Activated naive CD4-positive, alpha-beta T cell treated with anti-CD3 and anti-CD28 coated beads for 36 hours (primary cell): ENCODE measurements at places on chromosomes 7 and 10.

DNA sequence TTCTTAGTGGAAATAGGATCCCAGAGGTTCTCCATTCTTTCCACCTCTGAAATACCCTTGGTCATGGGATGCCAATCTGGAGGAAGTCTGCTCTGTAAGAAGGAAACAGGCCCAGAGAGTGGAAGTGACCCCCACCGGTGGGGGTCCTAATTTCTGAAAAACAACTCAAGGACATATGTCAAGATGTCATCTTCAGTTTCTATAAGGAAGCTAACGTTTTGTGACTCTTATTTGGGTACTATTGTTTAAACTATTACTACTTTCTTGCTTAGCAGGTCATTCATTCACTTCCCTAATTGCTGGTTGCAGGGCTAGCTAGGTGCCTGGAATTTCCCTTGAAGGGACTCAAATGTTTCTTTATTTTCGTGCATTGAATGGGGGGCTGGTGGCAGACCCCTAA is 1.9 kb upstream of the ZNF775 start:
- DNase-seq = no peak

DNA sequence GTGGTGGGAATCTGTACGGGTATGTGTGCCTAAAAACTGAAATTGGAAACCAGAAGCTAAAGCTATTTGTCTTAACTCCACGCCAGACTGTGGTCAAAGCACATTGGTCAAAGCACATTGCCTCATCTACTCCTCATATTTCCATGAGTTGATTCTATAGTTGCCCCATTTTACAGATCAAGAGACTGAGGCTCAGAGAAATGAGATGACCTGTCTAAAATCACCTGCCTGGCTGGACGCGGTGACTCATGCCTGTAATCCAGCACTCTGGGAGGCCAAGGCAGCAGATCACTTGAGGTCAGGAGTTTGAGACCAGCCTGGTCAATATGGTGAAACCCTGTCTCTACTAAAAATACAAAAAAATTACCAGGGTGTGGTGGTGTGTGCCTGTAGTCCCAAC is 21.7 kb upstream of the MNX1 start:
- DNase-seq = no peak

DNA sequence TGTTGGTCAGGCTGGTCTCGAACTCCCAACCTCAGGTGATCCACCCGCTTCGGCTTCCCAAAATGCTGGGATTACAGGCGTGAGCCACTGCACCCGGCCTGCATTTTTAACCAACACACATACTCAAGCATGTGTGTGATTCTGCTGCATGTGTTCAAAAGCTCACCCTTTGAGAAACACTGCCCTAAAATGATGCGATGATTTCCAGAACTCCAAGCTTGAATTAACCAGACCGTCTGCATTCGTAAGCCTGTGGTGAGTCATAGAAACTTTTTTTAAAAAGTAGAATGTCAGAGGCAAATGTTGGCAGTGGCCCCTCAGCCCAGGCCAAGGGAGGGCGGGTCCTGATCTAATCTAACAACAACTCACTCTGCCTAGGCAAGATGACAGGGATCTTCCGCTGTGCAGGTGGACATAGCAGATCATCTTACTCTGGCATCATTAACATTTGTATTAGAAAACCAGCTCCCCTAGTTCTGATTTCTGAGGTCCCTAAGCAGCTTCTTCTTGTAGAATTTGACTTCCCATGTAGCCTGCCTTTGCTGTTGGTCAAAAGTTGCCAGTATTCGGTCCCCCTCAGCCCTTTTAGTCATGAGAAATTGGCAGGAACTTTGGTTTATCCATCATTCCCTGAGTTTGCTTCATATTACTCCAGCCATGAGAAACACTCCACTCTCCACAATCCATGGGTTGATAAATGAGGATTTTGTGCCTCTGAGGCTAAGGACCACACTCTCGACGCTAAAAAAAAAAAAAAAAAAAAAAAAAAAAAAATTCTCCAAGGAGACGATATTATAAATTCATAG is 190.4 kb downstream of the SKIDA1 start:
- DNase-seq = no peak

- DNase-seq = peak; percentile 3
These were observed 5.9 kb downstream of the PGAM2 start for GRCh38 chr7:44059219-44060090.

DNA sequence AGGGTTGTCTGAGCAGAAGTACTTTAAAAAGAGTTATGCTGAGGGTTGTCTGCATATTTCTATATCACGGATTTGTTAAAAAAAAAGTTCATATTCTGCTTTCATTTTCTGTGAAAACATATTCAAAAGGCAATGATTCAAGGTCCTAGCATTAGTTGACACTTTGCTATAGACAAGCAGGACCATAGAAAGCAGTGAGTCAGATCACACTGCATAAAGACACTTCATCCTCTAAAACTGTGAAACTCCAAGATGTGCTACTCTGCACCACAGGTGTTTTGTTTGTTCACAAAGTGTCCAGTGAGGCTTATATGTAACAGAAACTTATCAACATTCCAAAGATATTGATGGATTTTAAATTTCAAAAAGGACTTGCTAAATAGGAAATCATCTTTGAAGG is 47.0 kb downstream of the SPAM1 start:
- DNase-seq = no peak

- no peak for DNase-seq
These were observed 2.0 kb upstream of the GATA3 start for GRCh38 chr10:8052341-8052955.

DNA sequence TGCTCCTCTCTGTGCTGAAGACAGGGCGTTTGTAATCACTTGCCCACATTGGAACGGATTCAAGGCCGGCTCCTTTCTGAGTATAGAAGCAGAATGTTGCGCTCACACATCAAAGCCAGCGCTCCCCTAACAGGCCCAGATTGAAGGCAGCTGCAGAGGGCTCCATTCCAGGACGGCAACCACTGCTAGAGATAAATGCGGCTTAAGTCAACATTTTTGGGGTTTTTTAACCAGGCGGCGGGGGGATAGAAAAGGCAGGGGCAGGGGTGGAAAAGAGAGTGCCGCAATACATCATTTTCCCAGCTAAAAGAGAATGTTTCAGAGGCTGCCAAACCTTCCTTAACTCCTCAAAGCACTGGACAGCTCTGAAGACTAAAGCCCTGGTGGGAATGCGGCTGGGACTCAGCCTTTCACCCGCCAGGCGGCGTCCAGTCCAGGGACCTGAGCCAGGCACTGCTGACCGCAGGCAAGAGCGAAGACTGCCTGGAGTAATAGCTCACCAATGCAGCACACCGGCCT is 189.6 kb downstream of the TNS3 start:
- DNase-seq = no peak

- no peak for DNase-seq
These were observed 61.6 kb downstream of the CCDC71L start for GRCh38 chr7:106599343-106599698.

- DNase-seq = no peak
These were observed 567.3 kb downstream of the AUTS2 start for GRCh38 chr7:70165477-70166170.

DNA sequence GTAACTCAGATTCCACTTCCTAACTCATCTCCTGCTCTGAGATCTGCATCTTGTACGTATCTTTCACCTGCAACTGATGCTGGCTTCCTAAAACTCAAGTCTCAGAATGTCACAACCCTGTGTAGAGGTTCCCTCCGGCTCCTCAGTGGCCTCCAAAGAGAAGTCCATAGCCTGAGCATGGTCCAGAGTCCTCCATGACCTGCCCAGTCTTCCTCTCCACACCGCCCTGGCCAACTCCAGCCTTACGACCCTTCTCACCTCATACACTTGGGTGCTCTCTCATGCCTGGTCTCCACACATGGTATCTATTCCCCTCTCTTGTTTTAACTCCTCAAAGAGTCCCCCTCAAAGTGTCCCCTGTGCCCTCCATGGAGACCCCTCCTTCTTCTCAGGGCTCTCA is 41.9 kb downstream of the RAMP3 start:
- no peak for DNase-seq

DNA sequence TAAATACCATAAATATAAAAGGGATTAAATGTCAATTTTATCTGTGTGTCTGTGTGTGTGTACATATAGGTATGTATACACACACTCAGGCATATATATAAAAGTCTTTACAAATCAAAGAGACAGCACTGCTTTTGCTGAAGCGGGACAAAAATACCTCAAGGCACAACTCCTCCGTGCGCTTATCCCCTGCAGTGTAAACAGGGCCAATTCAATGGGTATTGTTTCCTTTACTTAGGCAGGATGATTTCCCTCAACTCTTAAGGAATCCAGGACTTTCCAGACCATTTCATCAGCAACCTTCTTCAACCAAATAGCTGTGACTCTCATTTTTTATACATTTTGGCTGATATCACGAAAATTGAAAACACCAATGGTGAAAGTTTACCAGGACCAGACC is 227.7 kb downstream of the CRPPA start:
- DNase-seq = no peak

DNA sequence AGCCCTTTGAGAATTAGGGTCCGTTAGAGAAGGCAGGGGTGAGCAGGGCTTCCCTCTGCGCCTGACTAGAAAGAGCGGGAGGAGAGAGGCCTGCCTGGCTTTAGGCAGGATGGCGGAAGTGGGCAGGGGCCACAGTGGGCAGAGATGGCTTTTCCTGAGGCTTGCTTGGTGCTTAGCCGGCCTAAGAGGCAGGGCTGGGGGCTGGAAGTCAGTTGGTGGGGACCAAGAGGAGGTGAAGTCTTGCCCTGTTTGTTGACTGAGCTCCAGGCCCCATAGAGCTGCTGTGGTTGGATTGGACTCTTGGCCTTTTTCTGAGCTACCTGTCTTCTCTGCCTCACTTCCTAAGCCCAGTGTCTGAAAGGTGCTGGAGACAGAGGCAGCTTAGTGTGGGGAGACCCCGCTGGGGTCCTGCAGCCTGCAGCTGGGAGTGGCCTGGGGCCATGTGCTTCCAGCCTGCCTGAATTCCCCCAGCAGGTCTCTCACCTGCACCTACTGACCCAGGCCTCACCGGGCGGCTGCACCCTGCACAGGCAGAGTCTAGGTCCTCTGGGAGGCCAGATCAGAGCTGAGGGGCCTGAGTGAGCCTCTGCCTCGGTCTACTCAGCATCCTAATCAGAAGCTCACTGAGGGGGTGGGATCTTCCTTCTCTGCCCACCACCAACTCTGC is 4.8 kb downstream of the FAM241B start:
- DNase-seq = no peak

DNA sequence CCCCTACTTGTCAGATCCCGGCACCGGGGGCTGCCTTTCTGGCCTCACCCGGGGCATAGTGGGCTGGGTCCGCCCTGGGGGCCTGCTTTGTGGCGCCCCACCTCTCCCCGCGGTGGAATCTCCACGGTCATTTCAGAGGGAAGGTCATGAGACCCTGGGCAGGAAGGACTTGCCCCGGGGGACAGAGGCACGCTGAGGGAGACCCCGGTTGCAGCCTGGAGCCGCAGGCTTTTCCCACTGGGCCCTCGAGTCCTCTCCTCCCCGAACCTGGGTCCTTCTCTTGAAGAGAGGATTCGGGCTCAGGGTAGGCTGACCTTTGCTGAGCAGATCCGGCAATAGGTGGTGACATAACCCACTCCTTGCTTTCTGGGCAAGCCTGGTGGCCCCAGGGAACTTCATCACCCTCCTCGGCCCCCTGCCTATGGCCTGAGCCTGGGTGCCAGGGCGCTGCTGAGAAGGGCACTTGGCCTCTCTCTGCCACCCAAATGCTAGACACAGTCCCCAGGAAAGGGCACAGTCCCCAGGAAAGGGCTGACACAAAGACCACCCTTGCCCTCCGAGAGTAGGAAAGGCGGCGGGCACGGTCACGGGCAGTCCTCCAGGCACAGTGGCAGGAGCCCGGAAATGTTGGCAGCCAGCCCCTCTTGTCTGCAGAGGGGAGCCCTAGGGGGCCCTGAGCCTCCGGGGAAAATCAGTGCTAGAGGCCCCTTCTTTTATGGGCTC is 36.2 kb downstream of the FKBP6 start:
- DNase-seq = no peak

DNA sequence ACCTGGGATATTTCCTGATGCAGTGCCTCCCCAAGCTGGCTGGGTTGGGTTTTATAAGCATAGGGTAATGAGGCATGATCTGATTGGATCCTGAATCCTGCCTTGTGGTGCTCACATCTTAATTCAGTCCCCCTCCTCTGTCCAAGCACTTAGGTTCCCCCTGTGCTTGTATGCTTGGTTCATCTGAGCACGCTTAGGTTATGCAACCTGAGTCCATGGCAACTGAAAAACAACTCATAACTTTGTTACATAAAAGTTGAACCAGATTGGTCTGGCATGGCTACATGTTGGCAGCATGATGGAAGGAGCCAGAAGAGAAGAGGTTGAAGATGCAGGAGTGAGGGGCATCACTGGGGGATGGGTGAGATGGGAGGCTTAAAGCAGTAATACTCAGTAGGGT is 57.3 kb upstream of the OSBPL3 start:
- no peak for DNase-seq

- no peak for DNase-seq
These were observed 22.2 kb downstream of the VOPP1 start for GRCh38 chr7:55550010-55550663.

DNA sequence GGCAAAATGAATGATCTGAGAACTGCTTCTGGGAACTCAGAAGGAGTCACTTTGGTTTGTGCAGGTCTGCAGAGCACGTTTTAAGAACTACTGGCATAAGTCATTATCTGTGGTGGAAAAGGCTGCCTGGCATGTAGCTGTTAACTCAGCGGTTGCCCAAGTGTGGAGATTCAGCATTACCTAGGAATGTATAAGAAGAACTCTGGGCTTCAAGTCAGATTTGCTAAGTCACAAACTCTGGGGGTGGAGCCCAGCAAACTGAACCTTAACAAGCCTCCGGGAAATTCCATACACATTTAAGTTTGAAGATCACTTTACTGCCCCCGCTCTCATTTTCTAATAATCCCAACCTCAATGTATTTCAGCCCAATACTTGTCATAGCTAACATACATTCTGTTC is 31.1 kb downstream of the PLXDC2 start:
- DNase-seq = no peak

GRCh38 chr7:68417659-68418058 is 1180.6 kb upstream of the AUTS2 start:
- DNase-seq = no peak

DNA sequence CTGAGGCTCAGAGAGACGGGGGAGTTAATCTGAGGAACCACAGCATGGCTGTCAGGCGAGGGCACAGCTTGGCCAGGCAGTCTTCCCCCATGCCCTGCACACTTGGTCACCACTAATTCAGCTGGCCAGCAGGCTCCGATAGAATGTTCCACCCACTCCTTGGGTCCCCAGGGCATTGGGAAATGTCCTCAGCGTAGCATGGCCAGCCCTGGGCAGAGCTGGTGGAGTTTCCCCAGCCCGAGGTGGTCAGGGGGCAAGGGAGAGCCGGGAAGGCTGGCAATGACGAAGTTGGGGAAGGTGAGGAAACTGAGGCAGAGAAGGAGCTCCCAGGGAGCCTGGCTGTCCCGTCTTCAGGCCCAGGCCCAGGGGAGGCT is 12.1 kb upstream of the GRIFIN start:
- DNase-seq = no peak

- DNase-seq = no peak
These were observed 223.6 kb upstream of the SEMA3E start for GRCh38 chr7:83872501-83872900.

DNA sequence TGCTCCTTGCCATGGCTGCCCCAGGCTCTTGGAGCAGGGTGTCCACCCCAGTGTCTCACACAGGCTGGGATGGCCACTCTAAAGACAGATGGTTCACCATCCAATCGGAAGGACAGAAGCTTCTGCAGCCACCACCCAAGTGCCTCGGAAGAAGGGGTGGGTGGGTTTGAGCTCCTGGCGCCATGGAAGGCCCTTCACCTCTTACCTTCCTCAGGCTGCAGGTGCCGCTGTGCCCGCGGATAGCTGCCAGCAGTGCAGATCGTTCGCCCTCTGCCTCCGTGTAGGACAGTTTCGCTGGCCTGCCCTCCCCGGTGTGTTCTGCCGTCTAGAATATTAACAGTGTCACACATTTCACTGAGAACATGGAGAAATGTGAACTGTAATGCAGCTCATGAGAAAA is 243.6 kb upstream of the GRB10 start:
- DNase-seq = no peak
